ENCODE measurements at places on chromosomes 6 and 20. TPM values are rescaled to one million over a fixed set of nuclear protein-coding genes. Genes with fewer than 3 reads are reported as not detected.

DNA sequence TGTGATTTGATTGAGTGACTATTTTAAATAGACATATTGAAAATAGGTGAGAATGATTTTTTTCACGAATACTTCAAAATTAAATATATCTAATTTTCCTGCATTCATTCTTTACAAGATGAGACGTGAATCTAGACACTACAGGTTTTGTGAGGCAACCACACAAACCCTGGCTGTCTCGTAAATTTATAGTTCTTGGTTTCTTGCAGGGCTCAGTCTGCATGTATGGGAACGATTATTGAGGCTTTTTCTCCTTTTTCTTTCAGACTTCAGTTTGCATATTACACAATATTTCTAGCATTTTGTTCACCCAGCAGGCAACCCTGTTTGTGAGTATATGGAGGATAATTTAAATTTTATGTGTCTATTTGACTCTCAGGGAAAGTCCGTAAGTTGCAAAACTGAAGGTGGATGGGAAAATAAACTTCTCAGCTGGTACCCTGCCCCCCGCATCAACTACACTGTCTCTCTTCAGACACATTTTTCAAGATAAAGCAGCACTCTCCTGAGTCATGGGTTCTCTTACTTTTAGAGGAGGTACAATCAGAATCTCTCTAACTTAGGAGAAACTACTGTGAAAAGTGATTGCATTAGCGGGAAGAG, 1349.3 kb downstream of the GRIK2 start:
- DNase-seq, result no peak

DNA sequence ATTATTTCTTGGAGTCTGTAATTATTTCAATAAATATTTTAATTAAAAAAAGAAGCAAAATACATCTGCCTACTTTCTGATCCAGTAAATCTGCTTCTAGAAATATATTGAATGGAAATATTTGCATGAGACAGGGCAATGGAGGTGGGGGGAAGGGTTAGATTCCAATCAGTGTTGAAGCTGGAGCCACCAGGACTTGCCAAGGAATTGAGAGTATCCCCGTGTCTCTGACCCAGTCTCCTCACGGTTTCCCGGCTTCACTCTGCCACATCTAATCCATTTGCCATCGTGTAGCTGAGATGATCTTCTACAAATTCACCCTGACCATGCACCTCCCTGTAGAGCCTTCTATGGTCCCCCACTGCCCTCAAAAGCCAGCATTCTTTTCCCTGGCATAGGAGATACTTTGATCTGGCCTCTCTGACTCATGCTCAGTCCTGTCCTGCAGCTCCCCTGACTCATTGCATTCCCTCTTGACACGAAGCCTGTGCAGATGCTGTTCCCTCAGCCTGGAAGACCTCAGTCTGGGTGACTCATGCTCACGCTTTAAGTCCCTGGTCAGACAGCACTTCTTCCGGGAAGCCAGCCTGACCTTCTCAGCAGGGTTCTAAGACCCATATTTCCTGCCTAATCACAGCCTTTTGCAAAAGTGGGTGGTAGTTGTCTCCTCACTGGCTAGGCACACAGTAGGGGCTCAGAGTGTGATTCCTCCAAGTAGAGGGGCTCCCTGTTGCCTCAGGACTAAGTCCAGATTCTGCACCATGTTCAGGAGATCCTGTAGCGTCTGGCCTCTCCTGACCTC, 23.0 kb upstream of the FKBP1A start:
- no peak for DNase-seq

DNA sequence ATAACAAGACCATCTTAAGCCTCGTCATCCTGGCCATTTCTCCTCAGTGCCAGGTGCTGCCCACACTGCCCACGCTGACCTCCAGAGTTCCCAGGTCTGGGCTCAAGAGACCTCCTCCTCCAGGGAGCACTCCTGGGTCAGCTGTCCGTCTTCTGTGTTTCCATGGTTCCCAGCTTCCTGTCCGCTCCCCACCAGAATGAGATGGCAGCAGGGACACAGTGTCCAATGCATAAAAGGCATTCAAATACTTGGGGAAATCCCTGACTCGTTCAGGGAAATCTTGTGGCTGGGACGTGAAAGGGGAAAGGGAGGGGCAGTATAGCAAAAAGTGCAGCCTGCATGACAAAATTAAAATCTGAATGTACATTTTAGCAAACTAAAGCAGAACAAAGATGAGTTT, 54.3 kb downstream of the SLC23A2 start:
- DNase-seq, result no peak

DNA sequence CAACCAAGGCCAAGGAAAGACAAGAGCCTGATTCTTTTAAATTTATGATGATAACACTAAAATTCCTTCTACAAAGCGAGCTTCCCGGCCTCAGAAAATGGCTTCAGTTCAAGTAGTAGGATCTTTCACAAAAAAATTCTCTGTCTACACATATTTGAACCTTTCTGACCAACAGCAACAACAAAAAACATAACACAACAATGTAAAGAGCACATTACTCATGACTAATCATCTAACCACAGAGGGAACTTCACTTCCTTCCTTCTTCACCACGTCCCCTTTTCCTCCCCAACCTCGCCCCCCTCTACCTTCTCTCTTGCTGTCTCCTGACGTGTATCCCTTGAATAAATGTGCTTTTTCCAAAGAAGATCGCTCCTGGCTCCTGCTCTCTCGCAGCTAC, 228.2 kb downstream of the MYLK4 start:
- DNase-seq, result no peak

GRCh38 chr6:113662688-113663333, 194.3 kb upstream of the MARCKS start:
- no peak for DNase-seq

DNA sequence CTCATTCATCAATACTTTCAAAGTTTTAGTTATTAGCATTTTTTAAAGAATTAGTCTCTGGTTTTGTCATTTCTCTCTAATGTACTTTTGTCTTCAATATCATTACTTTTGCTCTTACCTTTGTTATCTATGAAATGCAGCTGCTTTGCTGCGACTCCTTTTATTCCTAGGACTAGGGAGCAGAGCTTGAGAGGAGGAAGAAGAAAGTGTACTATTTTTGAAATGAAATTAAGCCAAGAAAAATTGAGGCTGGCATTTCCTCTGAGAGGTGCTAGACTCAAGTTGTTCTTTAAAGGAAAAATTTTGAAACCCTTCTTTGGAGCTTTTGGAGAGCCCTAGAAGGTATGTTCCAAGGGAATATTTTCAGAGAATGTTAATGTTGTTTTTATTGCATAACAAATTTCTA, 48.3 kb upstream of the MRAP2 start:
- no peak for DNase-seq

ATP6V1G2 gene
- 0.44 TPM for total RNA-seq

DNA sequence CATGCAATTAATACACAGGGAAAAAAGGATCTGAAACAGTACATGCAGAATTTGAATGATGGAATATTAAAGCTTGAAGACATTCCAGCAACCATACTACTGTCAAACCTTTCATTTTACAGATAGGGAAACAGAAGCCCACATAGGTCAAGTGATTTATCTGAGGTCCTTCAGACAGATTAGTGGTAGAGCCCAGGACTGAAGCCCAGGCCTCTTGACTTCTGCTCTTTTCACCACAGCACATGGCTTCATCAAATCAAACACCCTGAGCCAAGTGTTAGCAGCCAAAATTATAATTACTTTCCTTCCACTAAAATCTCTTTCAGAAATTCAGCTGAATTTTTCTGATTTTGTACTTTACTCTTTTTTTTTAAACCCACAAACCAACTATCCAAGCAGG, 435.6 kb upstream of the RUNX2 start:
- no peak for DNase-seq

DNA sequence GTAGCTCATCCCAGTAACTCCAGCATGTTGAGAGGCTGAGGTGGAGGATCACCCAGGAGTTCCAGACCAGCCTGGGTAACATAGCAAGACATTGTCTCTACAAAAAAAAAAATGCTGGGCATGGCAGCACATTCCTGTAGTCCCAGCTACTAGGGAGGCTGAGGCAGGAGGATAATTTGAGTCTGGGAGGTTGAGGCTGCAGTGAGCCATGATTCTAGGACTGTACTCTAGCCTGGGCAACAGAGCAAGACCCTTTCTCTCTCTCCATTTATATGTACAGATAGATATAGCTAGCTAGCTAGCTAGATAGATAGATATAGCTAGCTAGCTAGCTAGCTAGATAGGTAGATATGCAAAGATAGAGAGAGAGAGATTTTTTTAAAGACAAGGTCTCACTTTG, 20.4 kb downstream of the ILRUN start:
- DNase-seq, result no peak

- no peak for DNase-seq
Observed at GRCh38 chr6:168417191-168417590, 23.8 kb upstream of the SMOC2 start.

DNA sequence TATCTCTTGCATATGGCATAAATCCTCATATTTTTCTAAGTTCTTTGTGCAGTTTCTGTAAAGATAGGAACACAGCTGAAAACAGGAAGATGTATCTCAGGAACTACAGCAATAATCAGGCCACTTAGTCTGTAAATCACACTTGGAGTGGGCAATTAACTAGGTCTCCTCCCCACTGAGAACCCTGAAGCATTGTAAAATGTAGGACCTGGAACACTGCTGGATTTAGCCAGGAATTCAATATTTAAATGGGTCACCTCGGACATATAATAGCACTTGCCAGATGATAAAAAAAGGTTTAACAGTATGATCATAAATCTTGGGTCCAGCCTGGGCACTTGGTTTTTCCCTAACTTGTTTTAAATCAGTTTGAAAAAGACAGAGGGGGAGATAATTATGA, 155.0 kb downstream of the GRM1 start:
- DNase-seq, result no peak

DNA sequence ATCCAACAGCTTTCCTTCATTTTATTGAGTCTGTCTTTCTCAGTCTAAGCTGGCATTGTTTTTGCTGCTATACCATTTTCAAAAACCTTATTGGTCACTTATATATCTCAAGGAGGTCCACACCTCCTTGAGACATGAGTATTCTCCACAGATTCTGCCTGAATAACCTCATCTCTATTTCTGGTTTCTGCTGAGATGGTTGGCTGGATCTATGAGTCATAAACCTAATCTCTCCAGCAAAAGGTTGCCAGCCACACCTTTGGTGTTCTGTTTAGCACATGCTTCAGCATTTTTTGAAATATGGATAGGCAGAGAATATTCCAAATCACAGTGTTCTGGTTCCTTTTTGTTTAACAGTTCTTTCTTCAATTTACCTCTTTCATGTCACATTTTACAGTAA, 40.8 kb upstream of the TMEM244 start:
- DNase-seq, result no peak

DNA sequence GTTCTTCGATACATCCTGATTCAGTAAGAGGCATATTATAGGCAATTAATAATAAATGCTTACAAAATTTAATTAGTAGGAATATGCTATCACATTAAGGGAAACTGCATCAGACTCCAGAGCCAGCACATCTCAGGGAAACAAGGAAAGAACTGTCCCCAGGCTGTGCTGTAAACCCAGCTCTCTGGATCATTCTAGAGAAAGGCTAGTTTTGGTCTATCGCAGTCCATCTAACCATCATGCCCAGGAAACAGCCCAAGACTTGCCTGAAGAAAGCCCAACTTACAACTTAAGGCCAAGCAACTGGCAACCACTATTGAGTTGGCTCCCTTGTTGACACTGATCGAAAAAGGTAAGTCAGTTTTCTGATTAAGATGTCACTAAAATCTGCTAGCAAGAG, 11.3 kb downstream of the MAP3K5 start:
- DNase-seq, result no peak

DNA sequence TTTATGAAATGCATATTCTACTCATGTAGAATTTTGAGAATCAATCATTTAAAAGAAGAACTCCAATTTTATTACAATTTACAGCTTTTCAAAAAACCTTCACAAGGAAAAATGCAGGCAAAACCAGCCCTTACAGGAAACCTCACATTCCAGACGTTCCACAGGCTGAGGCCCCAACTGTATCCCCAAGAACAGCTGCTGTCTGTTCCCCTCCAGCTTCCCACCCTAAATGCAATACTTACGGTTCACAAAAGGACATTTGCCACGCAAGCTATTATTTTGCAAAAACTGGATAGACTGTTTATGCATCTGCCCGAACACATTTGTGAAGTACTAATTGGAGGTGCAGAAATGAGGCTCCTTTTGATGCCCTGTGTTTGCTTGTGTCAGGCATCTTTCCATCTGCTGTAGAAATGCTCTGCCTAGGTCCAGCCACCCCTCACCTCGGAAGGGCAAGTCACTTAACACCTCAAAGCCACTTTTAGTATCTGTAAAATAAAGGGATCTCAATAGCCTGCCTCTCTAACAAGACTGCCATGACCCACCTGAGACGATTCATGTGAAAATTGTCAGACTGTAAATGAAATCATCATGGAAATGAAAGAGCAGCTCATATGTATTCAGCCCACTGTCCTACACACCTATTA, 26.5 kb downstream of the PDE10A start:
- DNase-seq, result no peak

- DNase-seq, result no peak
Observed at GRCh38 chr6:117961301-117961700, 54.2 kb downstream of the SLC35F1 start.

DNA sequence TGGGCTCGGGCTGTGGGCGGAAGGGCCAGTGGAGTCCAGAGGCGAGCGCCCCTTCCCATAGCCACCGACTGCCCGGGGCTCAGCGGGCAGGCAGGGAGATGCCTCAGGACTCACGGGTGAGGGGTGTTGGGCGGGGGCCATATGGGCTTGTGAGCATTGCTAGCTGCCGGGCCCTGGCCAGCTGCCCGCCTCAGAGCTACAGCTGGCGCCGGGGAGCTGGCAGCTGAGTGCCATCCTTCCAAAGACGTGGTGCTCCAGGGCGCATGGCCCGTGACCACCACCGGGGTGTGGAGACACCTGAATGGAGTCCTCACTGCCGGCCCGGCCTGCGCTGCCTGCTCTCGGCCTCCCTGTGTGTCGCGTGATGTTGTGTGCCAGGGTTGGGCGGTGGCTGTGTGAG, 10.6 kb upstream of the RBBP8NL start:
- DNase-seq, result no peak

PBOV1 gene
- not detected for total RNA-seq

GRCh38 chr6:6716998-6717763, 128.7 kb downstream of the LY86 start:
- no peak for DNase-seq

GINS1 gene
- total RNA-seq, result 0.73 TPM

PGC gene
- not detected for total RNA-seq

DNA sequence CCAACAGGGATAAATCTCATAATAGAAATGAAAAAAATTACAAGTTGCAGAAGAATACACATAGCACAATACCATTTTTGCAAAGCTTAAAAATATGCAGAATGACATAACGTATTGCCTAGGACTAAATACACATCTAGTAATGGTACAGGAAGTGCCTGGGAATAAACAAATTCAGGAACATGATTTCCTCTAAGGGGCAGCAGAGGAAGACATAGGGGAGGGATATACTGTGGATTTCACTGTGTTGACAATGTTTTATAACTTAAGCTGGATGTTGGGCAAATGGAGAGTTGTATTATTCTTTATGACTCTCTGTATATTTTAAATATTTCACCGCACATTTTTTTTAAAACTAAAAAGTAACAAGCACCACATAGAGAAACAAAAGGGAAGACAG, 5.6 kb upstream of the GLO1 start:
- DNase-seq, result no peak

GRCh38 chr6:16228709-16229665, 9.4 kb upstream of the GMPR start:
- DNase-seq, result no peak
